ENCODE measurements at places on chromosomes 13 and 19.

DNA sequence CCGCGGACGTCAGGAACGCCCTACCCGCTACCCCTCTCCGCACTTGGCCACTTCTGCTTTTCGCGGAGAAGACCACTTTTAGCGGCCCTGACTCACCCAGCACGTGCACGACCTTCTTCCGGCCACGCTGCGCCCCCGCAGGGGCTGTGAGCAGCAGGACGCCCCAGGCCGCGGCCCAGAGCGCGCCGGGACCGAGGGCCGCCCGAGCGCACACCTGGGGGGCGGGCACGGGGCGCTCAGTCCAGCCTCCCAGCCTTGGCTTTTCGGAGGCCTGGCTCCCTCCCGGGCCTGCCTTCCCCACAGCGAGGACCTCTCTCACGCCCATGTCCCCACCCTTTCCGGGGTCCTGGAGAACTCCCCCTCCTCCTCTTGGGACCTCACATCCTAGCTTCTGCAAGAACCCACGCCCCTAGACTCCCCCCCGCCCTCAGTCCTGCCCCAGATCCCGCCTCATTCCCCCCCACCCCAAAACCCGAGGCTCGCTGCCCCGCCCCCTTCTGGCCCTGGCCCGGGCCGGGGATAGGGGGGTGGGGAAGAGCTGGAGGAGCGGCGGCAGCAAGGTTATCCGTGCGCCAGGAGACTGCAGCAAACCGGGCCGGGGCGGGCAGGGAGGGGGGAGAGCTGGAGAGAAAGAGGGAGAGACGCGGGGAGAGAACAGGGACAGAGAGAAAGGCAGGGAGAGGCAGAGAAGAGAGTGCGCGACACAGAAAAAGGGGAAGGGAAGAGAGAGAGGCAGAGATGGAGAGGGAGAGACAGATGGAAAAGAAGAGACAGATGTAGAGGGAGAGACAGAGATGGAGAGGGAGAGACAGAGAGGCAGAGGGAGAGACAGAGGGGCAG lies 11.5 kb downstream of the TM6SF2 start:
- DNase-seq, result no peak

DNA sequence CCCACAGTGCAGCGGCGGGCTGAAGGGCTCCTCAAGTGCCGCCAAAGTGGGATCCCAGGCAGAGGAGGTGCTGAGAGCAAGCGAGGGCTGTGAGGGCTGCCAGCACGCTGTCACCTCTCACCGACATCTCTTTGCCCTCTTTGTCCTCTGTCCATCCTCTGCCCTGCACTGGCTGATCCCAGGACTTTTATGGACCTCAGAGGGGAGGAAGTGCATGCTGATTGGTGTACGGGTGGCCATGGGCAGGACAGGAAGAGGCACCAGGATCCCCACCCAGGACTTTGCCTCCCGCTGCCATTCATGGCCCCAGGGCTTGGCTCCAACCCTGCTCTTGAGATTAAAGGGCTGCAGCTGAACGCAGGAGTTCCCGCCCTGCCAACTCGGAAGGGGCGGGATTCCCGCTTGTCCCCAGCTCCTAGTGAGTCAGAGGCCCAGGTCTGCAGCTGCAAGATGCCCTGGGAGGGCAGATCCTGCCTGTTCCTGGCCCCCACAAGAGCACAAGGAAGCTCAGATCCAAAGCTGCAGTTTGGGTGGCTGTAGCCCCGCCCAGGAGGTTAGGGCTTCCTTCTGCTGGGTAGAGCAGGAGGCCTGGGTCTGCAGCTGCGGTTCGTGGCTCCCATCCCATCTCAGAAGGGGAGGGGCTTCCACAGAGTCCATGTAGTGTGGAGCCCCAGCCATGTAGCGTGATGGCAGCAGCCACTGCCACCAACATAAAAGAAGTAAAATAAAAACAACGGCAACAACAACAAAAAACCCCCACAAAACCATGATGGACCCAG lies 1716.7 kb downstream of the SLITRK1 start:
- DNase-seq, result no peak

DNA sequence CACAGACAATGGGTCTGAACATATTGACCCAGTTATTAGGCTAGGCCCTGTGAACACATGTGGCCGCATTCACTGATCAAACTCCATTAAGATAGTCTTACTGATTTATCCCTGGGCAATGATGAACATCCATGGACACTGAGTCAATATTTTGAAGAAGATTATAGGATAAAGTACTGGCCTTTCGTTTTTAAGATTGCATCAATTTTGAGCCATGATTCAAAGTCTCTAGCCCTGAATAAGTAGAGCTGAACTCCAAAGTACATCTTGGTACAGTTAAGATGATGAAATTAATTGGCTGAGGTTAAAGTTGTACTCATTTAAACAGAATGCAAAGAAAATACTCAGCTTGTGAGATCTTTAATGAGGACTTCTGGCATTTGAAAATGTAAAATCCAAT lies 1581.9 kb downstream of the EFNB2 start:
- no peak for DNase-seq

- DNase-seq, result no peak
Measured at GRCh38 chr19:1860042-1860775, 3.2 kb downstream of the KLF16 start.

DNA sequence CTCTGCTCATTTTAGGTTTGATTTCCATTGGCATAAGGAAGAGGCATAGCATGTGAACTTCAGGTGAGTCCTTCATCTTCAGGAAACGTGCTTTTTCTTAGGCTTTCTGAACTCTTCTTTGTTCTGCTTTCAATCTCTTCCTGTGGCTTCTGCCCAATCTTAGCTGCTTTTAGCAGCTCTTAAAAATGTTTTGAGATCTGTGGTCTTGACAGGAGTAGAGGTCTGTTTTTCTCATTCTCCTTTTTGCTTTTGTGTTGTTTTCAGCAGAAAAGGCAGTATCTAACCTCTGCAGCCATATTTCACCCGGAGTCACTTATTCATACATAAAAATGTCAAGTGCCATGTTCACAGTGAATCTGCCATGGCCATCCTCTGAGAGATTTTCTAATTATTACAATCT lies 120.3 kb downstream of the LIG4 start:
- no peak for DNase-seq

DNA sequence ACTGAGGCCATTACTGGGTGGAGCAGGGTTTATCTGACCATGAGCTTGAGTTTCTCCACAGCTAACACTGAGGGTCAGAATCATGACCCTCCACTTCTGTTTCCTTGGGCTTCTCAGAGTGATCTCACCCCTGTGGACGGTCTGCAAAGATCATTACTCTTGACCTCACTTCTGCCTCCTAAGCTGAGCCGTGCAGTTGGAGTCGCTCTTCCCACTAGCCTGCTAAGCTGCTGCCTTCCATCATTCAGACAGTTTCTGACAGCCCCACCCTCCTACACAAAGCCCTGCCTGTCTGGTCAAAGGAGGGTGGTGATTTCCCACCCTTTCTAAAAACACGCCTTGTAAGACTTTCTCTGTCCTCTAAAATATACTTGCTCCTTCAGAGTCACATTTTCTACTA lies 9.3 kb upstream of the FRY start:
- no peak for DNase-seq

DNA sequence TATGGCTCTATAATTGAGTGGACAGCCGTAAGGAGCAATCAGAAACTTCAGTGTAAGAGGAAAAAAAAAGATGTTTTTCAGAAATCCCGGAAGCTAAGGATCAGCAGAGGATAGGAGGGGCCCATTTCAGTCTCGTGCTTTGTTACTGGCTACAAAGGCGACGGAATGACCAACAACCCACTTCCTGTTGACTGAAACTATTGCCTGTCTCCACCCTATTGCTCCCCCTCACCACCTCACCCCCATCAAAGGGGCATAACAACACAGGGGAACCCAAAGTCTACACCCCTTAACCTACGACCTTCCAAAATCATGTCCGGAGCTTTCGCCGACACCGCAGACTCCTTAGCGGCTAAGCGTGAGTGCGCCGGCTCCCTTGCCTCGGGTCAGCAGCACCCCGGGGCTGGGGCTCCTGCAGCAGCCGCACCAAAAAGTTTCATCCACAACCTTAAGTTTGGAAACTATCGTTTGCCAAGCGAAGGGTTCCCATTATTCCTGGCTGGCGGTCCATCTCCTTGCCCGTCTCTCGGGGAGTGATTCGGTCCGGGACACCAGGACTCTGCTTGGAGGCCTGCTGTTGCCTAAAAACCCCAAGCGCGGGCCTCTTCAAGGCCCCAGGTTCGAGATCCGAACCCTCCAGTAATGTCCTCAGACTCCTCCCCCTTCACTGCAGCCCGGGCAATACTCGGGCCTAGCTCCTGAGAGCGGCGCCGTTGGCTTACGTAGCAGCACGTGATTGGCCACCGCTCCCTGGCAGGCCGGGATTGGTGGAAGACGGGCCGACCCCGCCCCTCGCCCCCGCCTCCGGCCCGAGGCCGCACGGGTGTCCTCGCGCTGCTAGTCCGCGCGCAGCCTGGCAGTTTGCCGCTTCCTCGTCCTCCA lies at the start of gene TPP2:
Gene TPP2 (plus strand): TSS at position 840 of the 882 bp plus-strand sequence. CDS start 53 bp downstream, outside the sequence.
- DNase-seq, result peak; percentile 81

DNA sequence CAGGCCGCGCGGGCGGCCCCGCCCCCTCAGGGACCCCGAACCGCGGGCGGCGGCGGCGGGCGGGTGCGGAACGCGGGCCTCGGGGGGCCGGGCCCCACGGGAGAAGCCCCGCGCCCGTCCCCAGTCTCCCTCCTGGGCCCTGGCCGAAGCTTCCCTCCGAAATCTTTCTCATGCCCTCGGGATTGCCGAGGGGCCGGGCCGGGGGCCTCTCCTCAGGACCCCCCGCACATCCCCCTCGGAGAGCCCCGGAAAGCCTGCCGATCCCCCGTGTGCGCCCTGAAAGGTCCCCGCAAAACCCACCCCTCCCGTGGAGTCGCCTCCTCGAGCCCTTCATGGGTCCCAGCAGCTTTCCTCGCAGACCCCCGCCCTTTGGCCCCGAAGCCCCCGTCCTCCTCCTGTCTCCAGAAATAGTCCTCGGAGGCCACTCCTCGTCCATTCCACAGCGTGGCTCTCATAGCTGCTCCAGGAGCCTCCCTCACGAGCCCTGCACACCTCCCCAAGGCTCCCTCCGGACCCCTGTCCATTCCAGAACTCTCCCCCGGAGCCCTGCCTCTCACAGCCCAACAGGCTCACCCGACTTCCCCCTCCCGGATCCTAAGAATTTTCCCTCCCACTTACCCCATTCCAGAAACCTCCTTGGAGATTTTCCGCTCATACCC lies 555 bp downstream of the SAMD4B start:
- no peak for DNase-seq

GRCh38 chr13:52899206-52899605 lies 50.8 kb upstream of the PCDH8 start:
- no peak for DNase-seq

GRCh38 chr13:95098916-95099315 lies 202.3 kb downstream of the ABCC4 start:
- DNase-seq, result no peak

DNA sequence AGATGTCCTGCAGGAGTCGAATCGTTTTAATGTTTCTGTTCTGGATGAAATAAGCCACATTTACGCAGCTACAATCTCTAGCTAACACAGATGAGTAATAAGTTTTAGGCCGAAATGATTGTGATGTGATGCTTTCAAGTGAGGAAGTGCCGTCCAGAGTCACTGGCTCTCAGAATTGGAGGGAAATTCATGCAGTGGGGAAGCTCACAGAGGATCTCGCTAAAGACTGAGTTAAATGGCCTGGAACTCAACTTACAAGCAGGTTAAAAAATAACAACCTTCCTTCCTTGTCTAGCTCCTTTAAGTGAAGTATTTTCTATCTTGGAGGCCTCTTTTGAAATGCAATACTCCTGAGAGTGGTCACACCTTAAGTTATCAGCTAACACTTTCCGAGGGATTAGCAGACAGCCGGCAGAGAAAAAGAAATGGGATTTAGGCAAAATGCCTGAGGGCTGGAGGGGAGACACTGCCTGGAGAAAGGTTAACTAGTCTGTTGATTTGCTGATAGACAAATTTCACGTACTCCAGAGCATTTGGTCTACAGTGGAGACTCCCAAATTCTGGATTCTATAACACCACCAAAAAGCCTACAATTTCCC lies 74.2 kb downstream of the IRS2 start:
- DNase-seq, result no peak

- no peak for DNase-seq
Measured at GRCh38 chr13:83440465-83440864, 441.8 kb downstream of the SLITRK1 start.

DNA sequence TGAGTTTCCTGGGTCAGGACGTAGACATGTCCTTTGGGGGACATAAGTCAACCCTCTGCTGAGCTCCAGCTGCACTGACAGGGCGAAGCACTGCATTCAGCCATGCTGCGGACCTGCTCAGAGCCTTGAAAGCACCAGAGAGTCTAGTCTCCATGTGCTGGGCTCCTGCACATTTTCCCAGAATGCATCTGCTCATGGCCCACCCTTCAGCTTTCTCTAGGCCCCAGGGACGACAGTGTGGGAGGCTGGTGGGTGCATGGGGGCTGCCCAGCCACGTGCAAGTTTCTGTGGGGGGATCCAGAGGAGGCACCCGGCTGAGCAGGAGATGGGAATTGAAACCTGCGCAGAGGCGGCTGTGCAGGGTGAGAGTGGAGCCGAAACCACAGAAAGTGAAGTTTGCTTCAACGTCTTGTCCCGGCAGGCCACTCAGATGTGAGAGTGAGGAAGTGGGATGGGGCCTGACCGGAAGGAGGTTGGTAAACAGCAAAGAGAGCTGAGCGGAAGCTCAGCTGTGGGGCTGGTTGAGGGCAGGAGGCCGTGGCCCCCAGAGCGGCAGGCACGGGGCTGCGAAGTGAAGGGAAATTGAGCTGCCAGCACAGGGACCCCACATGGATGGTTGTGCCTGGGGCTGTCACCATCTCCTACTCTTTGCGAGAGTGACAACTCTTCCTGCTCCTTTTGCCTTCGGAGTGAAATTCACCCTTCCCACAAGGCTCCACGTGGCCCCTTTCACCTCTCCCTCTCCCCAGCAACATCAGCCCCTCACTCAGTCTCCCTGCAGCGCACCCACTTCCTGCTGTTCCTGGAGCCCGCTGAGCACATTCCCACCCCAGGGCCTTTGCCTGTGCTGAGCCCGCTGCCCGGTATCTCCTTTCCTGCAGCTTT lies 11.8 kb downstream of the PGLS start:
- no peak for DNase-seq

GRCh38 chr13:99501848-99502301 lies 603 bp downstream of the TM9SF2 start:
- no peak for DNase-seq

DNA sequence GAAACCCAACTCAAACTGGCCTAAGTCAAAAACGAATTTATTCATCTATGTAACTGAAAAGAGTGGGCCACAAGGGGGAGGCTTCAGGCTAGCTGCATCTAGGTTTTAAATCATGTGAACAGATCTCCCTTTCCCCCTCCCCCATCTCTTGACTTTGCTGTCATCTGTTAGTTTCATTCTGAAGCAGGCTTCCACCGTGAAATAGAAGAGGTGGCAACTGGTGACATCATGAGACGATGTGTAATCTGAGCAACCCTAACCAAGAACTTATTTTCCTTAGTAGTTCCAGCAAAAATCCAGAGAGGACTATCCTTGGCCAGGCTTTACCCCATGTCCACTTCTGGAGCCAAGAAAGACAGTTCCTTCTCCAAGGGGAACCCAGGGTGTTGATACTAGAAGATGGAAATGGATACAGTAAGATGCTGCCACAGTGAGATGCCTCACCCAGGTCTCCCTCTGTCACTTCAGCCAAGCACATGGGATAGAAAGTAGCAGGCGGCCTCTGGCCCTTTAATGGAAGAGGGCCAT lies 9.4 kb downstream of the SAMD4B start:
- DNase-seq, result no peak

- no peak for DNase-seq
Measured at GRCh38 chr13:79691826-79692225, 210.9 kb downstream of the NDFIP2 start.

Data from NCI-H2081 treated with DMSO at 0.1 percent for 48 hours (cell line).